Hindlimb muscle (tissue), 1 donor: ENCODE measurements at places on chromosomes 4 and X. TPM values are rescaled to one million over a fixed set of nuclear protein-coding genes. Genes with fewer than 3 reads are reported as not detected.

Gene LRPAP1
- polyA plus RNA-seq: 73.9 TPM

Gene EFHC2
- 0.18 TPM for polyA plus RNA-seq

GRCh38 chr4:24775032-24775605 lies 20.3 kb upstream of the SOD3 start:
- no peak for DNase-seq

GRCh38 chr4:106801386-106801785 lies 234.7 kb downstream of the DKK2 start:
- peak; percentile 54 for DNase-seq

- DNase-seq: no peak
Observed at GRCh38 chrX:133654811-133655210, 239.5 kb upstream of the GPC4 start.

DNA sequence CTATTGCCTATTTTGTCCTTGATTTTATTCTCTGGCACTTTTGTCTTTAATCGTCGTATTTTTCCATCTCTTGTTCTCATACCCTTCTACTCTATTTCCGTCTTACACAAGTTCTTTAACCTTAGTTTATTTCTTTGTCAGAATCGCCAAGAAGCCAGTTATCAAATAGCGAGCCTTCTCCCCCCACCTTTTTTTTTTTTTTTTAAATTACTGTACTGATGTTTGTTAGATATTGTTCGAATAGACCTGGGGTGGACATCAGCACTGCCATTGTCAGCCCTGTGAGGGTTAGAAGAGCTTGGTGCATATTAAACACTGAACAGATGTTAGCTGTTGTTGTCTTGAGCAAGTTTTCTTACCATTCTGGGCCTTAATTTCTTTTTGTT lies 1.2 kb downstream of the SPCS3 start:
- no peak for DNase-seq

DNA sequence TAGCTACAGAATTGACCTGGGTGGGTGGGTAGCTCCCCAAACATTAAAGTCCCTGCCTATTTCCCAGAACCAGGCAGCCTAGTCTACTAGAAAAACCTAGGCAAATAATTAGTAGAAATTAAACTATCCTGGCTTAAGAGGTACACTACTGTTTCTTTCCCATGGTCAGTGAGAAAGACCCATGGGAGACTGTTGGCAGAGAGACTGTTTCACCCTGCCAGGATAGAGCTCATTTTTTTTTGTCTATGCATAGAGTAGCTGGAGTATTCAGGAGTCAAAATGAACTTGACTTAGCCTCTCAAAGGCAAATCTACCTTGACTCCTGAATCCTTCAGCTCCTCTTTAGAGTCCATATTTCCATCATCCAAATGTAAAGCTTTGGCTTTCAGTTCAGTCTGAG lies 107.0 kb upstream of the AR start:
- DNase-seq: peak; percentile 4

DNA sequence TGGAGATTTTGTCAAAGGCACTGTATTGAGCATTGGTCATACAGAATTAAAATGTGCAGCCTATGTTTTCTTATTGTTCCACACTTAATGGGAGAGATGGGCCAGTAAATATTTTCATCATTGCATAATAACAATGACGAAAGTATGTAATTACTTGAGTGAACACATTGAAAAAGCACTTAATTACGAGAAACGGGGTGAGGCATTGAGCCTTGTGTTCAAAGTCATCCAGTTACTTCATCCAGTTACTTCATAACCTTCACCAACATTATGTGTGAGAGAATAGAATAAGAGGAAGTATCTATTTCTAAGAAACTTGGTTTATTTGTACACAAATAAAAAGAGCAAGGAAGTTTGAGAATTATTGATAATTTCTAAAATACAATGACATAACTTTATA lies 1427.0 kb downstream of the ADGRL3 start:
- no peak for DNase-seq

DNA sequence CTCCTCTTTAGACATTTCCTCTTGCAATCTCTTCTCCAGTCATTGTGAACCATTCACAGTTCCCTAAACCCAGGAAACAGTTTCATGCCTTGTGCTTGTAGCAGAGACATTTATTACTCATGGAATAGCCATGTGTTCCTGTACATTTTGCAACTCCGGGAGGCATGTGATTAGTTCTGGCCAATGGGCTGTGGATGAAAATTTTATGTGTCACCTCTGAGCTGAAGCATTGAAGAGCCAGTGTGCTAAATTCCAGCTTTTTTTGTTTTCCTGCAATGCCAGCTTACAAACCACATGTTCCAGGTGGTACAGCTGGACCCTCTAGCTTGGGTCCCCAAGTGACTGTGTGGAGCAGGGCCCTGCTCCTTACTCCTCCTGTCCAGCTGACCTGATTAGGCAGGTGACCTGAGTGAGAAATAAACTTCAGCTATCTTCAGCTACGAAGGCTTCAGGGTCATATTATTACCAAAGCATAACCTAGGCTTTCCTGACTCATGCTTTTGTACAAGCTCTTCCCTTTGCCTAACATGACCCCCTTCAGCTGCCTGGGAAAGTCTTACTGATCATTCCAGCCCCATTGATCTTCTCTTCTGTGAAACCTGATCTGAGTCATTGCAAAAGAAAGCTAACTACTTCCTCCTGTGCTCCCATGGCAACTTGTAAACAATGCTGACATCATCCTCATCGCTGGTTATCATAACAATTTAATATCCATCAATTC lies 200.4 kb downstream of the PTTG2 start:
- DNase-seq: no peak

- DNase-seq: no peak
Observed at GRCh38 chr4:78225236-78225635, 168.1 kb downstream of the FRAS1 start.

DNA sequence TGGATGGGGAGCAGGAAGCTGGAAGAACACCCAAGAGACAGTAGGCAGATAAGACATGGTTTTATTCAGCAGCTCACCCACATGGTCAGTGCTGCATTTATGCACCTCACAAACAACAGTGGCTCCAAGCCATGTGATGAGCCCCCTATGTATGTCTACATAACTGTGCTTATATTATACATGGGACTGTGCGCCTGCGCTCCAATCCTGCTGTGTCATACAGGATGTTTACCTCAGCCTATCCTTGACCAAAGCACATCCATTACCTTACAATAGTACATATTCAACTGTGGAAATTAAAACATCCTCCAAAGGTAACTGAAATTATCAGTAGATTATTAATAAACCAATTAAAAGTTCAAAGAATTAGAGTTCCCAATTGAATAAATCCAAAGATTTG lies 44.1 kb upstream of the SGMS2 start:
- no peak for DNase-seq

- DNase-seq: no peak
Observed at GRCh38 chr4:168771251-168771650, 238.8 kb downstream of the CBR4 start.

DNA sequence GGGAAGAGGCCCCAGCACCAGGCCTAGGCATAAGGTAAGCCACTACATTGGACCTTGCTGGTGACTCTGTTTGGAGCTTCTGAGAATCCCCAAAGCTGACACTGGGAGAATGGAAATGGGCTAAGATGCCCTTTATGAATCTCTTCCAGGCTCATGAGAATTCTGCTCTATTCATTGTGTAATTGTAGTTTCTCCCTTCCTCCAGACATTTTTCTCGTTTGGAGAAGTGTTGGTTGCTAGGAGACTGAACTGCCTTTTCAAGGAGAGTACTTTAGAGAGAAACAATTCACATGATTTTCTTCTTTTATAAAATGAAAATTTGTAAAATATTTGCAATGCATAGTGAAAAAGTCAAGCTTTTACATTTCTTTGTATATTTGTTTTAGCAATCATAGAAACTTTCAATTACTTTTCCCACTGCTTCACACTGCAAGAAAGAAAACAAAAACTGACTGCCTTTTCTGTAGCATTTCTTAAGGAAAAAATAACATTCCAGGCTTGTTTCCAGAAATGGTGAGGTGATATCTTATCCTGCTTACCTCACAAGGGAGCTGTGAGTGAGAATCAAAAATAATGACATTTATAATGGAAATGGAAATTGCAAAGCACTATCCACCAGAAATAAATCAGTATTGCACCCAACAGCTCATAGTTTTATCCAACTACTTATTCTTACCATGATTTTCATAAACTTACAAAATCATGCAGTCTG lies 24.9 kb upstream of the DCHS2 start:
- no peak for DNase-seq

DNA sequence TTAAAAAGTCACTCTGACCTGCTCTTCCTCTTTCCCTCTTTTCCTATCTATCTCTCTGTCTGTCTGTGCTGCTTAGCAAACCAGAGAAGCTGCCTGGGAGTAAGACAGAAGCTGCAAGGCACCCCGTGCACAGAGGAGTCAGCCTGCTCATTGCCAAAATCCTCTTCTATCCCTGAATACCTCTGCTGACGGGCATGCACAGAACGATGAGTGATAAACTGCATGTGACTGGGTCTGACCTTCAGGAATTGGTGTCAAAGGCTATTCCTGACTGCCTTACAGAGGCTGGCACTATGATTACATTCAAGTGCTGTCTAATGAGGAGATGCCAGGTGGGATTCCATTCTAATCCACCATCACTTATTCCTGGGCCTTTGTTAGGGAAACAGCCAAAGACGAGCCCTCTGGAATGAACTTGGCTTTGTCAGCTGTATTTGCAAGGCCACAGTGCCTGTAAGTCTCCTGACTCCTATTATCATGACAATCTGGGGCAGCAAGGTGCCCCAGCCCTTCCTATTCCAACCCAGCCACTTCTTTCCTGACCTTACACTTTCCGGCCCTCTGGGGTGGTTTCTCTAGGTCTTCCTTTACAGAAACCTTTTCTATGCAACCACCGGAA lies 45.4 kb upstream of the CTAG2 start:
- DNase-seq: no peak

DNA sequence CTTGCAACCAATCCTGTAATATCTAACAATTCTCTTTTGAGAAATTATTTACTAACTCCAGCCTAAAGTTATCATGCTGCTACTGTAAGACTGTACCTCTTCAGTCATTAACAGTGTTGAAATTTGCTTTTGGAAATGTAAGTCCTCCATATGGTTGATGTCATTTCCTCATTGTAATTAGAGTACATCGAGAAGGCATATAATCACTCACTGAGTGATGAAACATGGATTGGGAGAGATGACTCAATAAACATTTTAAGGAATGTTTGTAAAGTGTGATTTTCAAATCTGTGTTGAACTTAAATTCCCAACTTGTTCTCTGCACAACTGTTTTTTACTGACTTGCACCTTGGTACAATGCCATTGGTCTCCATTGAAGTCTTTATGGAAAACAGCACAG lies 61.2 kb downstream of the HMGB2 start:
- no peak for DNase-seq

DNA sequence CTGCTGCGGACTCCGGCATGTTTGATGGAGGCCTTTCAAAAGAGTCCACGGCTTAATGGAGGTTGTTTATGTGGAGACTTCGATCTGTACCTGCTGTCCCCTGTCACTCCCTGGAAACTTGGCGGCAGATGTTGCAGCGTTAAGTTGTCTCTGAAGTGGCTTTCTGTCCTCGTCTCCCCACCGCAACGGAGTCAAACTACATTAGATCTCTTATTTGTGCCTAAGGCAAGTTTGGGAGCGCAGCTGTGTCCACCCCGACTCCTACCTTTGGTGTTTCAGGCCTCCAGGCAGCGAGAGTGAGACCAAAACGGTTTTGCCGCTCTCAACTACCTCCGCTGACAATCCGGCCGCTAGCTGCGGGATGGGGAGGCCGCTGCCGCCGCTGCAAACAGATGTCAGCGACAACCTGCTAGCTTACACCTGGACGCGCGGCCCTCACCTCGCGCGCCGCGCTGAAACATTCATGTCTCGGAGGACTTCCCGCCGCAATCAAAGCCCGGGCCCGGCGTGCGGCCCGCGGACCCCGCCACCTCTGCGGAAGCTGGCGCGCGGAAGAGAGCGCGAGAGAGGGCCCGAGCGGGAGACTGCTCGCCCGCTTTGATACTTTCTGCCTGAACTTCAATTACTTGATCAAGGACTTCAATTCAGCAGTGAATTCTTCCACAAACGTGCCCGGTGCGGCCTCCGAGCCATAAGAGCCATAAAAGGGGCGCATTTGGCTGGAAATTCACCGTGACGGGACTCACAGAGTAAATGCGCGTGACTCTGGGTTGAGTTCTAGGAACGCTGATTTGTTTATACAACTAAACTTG lies 108.4 kb downstream of the ANTXR2 start:
- DNase-seq: peak; percentile 32

GRCh38 chr4:100306018-100306417 lies 115.8 kb upstream of the DDIT4L start:
- no peak for DNase-seq

- DNase-seq: no peak
Observed at GRCh38 chrX:109990582-109991276, 12.2 kb upstream of the TMEM164 start.

DNA sequence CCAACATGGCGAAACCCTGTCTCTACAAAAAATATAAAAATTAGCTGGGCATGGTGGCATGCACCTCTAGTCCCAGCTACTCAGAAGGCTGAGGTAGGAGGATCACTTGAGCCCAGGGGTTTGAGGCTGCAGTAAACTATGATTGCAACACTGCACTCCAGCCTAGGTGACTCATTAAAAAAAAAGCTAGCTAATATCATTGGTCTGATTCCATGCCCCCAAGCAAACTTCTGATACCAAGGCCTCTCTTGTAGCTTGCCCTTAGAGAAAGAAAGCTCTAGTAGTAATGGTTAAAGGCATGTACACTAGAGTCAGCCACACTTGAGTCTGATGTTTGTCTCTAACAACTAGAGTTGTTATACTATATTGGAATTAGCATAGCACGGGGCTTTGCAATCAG lies 32.6 kb upstream of the PHF8 start:
- no peak for DNase-seq

GRCh38 chrX:19670854-19671620 lies 155.7 kb upstream of the MAP3K15 start:
- DNase-seq: peak; percentile 52
